ENCODE measurements at places on chromosomes 7 and 10. TPM values are rescaled to one million over a fixed set of nuclear protein-coding genes. Genes with fewer than 3 reads are reported as not detected.

The PURB gene
- 22.7 TPM for total RNA-seq

The EPHA1 gene
- total RNA-seq = 133 TPM

The COL1A2 gene
- total RNA-seq = 85.4 TPM

The MDFIC gene
- 11.4 TPM for total RNA-seq

The SPDYE11 gene
- not detected for total RNA-seq

The ACSM6 gene
- not detected for total RNA-seq

The OR9A2 gene
- total RNA-seq = not detected

The PDK4 gene
- total RNA-seq = 0.23 TPM

The PNLIP gene
- total RNA-seq = not detected

The ARHGAP21 gene
- total RNA-seq = 34.9 TPM

The EN2 gene
- not detected for total RNA-seq

The KRIT1 gene
- 28.8 TPM for total RNA-seq

The GNGT1 gene
- total RNA-seq = 0.26 TPM

The CPA2 gene
- 0.31 TPM for total RNA-seq

The KCNH2 gene
- total RNA-seq = 7.7 TPM
